ENCODE measurements at places on chromosomes 13 and 19.

DNA sequence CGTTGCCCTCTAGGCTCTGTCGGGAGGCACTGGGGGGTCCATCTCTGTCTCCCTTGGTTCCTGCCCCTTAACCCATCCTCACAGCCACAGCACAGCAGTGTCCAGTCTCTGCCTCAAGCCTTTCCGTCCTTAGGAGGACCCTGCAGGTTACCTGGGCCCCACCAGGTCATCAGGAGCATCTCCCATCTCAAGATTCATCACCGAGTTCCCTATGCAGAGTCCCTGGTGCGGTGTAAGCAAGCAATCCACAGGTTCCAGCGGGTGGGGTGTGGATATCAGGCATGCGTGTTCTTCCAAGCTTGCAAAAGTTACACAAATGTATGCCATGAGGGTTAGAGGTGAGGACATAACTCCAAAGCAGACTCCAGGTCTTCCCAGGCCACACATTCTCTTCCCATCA, 20.9 kb upstream of the GAS6 start:
- H3K36me3 ChIP-seq: no peaks in the 10 kb centered on the region
- H3K4me3 ChIP-seq: no peak overlapping the region

DNA sequence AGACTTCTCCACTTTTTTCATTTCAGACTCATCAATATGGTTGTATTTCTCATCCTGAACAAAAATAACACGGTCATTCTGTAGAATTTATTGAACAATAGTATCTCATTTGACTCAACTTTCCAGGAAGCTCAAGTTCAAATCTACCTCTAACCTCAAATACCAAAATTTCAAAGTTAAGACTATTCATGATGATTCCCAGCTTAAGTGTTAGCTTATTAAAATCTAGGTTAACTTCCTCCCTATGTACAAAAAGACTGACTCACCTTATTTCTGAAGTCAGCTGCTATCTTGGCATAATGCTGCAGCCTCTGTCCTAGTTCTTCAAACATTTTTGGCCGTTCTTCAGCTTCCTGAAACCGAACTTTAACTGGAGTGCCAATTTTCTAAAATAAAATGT, 23.2 kb downstream of the HSPH1 start:
- H3K36me3 ChIP-seq: peaks cover 52% of the 10 kb centered on the region
- no peaks in the 10 kb centered on the region for H3K27me3 ChIP-seq
- no peaks in the 10 kb centered on the region for H3K4me1 ChIP-seq
- H3K4me3 ChIP-seq: no peak overlapping the region
- H3K27ac ChIP-seq: no peak overlapping the region
- DNase-seq: no peak

DNA sequence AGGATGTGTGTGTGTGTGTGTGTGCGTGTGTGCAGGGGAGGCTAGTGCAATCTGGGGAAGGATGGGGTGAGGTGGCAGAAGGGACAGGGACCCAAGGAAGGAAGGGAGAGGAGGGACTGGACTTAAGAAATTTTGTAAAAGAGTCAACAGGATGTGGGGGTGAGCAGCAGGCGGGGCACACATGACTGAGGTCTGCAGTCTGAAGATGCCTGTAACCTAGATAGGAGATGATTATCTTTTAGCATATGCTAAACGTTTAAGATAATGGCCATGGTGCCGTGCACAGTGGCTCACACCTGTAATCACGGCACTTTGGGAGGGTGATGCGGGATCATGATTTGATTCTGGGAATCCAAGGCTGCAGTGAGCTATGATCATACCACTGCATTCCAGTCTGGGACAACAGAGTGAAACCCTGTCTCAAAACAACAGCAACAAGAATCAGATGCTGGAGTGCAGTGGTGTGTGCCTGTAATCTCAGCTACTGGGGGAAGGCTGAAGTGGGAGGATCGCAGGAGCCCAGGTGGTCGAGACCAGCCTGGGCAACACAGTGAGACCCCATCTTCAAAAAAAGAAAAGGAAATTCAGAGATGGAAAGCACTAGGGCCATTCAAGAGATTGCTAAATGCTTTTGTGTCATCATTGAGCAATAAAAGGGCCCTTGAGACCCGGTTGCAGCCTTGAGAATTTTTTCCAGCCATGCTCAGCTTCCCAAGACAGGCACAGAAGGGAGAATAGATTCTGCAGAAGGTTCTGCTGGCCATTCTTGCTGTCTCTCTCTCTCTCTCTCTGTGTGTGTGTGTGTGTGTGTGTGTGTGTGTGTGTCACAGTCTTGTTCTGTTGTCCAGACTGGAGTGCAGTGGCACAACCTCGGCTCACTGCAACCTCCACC, 3.8 kb upstream of the ZNF414 start:
- no peak for DNase-seq
- H3K27ac ChIP-seq: peak overlapping the region; percentile 11
- no peaks in the 10 kb centered on the region for H3K36me3 ChIP-seq
- no peaks in the 10 kb centered on the region for H3K27me3 ChIP-seq
- peaks cover 6% of the 10 kb centered on the region for H3K4me1 ChIP-seq
- no peak overlapping the region for H3K4me3 ChIP-seq

GRCh38 chr13:27174766-27175455, 3.3 kb upstream of the USP12 start:
- no peak overlapping the region for H3K27ac ChIP-seq
- no peak overlapping the region for H3K4me3 ChIP-seq
- H3K27me3 ChIP-seq: no peaks in the 10 kb centered on the region
- DNase-seq: no peak
- no peaks in the 10 kb centered on the region for H3K36me3 ChIP-seq
- H3K4me1 ChIP-seq: peaks cover 9% of the 10 kb centered on the region
